ENCODE measurements at places on chromosomes 11 and 22.

DNA sequence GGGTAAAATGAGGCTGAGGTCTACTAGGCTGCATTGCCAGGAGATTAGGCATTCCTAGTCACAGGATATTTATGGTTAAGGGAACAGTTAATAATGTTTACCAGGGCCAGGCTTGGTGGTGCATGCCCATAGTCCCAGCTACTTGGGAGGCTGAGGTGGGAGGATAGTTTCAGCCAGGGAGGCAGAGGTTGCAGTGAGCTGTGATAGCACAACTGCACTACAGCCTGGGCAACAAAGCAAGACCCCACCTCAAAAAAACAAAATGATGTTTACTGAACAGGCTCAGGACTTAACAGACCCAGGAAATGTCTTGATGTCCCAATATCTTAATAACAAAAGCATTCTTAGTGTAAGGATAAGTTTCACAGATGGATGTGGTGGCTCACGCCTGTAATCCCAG is 2.8 kb upstream of the MRPL16 start:
- DNase-seq = no peak

DNA sequence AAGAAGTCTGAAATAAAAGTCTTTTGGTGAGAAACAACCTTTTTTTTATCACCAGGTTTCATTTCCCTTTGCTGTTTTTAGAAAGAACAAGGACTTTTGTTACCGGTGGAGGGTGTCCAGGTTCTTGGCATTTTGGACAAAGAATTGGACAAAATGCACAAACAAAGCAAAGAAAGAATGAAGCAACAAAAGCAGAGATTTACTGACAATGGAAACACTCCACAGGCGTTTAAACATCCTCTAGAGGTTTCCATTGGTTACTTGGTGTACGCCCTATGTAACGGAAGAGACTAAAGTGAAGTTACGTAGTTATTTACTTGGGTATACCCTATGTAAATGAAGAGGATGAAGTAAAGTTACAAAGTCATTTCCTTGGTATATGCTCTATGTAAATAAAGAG is 1487.0 kb downstream of the LRRC4C start:
- no peak for DNase-seq

DNA sequence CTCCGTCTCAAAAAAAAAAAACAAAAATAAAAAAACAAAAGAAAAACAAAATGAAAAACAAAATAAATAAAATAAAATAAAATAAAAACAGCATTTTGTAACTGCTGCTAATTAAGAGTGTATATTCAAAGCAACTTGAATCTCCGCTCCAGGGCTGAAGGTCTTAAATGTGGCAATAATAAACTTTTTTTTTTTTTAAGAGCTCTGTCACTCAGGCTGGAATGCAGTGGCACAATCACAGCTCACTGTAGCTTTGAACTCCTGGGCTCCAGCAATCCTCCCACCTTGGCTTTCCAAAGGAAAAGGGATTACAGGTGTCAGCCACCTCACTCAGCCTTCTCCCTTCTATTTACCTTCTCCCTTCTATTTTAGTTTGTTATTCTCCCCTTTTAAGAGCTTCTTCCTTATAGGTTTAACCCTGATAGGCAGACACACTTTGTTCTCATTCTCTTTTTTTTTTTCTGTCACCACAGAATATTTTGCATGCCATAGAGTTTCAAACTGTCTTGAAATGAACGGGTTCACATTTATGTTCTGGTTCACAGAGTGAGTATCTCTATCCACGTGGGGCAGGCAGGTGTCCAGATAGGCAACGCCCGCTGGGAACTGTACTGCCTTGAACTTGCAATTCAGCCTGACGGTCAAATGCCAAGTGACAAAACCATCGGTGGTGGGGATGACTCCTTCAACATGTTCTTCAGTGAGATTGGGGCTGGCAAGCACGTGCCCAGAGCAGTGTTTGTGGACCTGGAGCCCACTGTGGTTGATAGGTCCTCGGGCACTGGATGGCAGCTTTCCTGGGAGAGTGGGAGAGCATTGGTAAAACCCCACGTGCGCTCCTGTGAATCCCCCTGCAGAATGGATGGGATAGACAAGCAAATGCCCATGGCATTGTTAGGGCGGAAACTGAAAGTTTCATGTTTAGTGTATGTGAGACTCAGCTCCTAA is 19.4 kb downstream of the LRRC74B start:
- DNase-seq = no peak

- no peak for DNase-seq
Observed at GRCh38 chr11:114158886-114159285, 99.4 kb downstream of the ZBTB16 start.

GRCh38 chr22:19795617-19796008 is 35.0 kb downstream of the TBX1 start:
- DNase-seq = no peak
